ENCODE measurements at places on chromosomes 7 and 10. TPM values are rescaled to one million over a fixed set of nuclear protein-coding genes. Genes with fewer than 3 reads are reported as not detected.

The MEOX2 gene
- 1.5 TPM for total RNA-seq

The NPFFR1 gene
- total RNA-seq = not detected

The SAMD9L gene
- 9.5 TPM for total RNA-seq

The FOXI2 gene
- total RNA-seq = not detected

The ST8SIA6 gene
- 0.15 TPM for total RNA-seq

The MYPN gene
- not detected for total RNA-seq

Data from smooth muscle cell of the coronary artery (primary cell).